ENCODE measurements at places on chromosomes 4 and X.

DNA sequence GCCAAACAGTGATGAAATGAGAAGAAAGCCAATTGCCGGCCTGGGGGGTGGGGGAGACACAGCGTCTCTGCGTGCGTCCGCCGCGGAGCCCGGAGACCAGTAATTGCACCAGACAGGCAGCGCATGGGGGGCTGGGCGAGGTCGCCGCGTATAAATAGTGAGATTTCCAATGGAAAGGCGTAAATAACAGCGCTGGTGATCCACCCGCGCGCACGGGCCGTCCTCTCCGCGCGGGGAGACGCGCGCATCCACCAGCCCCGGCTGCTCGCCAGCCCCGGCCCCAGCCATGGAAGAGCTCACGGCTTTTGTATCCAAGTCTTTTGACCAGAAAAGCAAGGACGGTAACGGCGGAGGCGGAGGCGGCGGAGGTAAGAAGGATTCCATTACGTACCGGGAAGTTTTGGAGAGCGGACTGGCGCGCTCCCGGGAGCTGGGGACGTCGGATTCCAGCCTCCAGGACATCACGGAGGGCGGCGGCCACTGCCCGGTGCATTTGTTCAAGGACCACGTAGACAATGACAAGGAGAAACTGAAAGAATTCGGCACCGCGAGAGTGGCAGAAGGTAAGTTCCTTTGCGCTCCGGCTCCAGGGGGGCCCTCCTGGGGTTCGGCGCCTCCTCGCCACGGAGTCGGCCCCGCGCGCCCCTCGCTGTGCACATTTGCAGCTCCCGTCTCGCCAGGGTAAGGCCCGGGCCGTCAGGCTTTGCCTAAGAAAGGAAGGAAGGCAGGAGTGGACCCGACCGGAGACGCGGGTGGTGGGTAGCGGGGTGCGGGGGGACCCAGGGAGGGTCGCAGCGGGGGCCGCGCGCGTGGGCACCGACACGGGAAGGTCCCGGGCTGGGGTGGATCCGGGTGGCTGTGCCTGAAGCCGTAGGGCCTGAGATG, at the start of gene SHOX:
TSS of gene SHOX (plus strand) at position 180 of the 885 bp plus-strand sequence. CDS start at position 287, 107 bp downstream.
- DNase-seq, result no peak

GRCh38 chr4:173328236-173328901, 5.8 kb downstream of the HMGB2 start:
- no peak for DNase-seq

DNA sequence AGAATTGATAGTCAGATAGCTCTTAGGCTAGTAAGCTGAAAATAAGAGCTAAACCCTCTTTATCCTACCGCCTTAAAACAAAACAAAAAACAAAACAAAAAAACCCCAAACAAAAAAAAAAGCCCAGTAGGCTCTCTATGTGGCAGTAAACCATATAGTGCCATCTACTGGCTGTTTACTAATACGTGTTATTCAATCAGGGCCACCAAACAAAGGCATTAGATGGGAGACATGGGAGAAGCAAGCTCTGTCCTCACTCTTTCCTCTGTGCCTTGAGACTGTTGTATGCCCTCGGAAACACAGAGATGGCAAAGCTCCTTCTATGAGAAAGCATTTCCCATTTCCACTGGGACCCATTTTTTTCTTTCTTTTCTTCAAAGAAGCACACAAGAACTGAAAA, 148.8 kb upstream of the MID1 start:
- DNase-seq, result peak; percentile 6

- no peak for DNase-seq
Measured at GRCh38 chr4:182338063-182338462, 94.9 kb downstream of the TENM3 start.

GRCh38 chrX:133454491-133454914, 39.2 kb upstream of the GPC4 start:
- no peak for DNase-seq

GRCh38 chr4:118249890-118250289, 102.9 kb downstream of the PRSS12 start:
- no peak for DNase-seq

- no peak for DNase-seq
Measured at GRCh38 chr4:77635246-77635645, 29.6 kb downstream of the CXCL13 start.

GRCh38 chr4:124934916-124935315, 222.4 kb upstream of the ANKRD50 start:
- DNase-seq, result peak; percentile 92
